Myocyte (in vitro differentiated cells): ENCODE measurements at places on chromosomes 2 and 18. TPM values are rescaled to one million over a fixed set of nuclear protein-coding genes. Genes with fewer than 3 reads are reported as not detected.
A peak's percentile ranks its signal among the peaks of the same experiment; 100 is the strongest.

- no peak for DNase-seq
Measured at GRCh38 chr18:75639472-75639831, 211.9 kb upstream of the SMIM21 start.

- DNase-seq = no peak
Measured at GRCh38 chr2:73043929-73044832, 27.3 kb downstream of the SFXN5 start.

GRCh38 chr2:129379411-129379810 lies 600.1 kb upstream of the RAB6C start:
- DNase-seq = no peak

- DNase-seq = no peak
Measured at GRCh38 chr2:64722291-64723044, 68.8 kb upstream of the SERTAD2 start.

GRCh38 chr2:226427538-226428307 lies 371.9 kb downstream of the IRS1 start:
- DNase-seq = peak; percentile 93

DNA sequence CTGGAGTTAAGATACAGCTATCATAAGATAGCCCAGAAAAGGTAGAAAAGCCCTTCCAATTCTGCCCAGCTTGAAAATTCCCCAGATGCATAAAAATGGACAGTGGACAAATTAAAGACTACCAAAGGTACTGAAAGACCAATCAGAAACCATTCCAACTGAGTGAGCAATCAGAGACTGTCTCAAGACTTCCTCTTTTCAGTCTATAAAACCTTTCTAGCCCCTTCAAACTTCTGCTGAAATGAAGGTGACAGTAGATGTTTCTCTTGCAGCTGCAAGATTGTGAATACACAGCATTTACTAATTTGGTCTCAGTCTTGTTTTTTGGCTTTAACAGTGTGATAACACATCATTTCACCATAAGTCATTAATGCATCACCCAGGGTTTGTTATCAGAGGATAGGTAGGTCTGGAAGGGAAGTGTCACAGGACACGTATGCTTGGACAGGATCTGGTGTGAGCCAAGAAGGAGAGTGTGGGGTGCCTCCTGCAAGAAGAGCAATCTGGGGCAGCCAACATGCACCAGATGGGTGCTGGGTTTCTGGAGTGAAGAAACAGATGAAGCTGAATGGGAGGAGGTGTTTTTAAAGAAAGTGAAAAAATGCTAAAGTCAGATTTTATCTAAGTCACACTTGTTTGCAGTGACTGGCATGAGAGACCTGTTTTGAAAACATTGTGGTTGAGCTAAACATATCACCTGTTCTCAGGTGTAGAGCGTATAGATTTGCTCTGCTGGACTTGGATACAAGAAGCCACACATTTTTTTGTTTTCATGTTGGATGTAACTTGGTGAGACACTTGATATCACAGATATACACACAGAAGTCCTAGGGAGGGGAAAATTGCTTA lies 75.3 kb upstream of the DDX18 start:
- DNase-seq = no peak

DNA sequence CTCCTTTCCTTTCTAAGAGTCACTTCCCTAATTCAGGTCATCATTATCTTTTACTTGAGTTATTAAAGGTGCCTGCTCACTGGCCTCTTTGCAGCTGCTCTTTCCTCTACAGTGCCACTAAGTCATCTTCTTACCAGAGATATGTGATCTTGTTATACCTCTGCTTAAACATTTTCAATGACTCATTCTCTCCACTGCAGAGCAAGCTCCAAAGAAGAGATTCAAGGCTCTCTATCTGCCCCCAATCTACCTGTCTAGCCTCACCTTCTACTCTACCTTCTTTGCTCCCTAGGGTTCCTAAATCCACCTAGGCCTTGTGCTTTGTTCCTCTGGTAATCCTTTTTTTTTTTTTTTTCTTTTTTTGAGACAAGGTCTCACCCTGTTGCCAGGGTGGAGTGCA lies 3.1 kb downstream of the ARHGEF33 start:
- peak; percentile 20 for DNase-seq

- DNase-seq = no peak
Measured at GRCh38 chr2:139885921-139886498, 1105.8 kb upstream of the NXPH2 start.

- DNase-seq = no peak
Measured at GRCh38 chr2:81196383-81196851, 891.9 kb upstream of the LRRTM1 start.

GRCh38 chr2:178491612-178492011 lies 11.4 kb downstream of the PLEKHA3 start:
- no peak for DNase-seq

GRCh38 chr2:117409443-117409842 lies 405.0 kb upstream of the DDX18 start:
- no peak for DNase-seq

GRCh38 chr2:129716781-129717559 lies 262.5 kb upstream of the RAB6C start:
- DNase-seq = no peak

GRCh38 chr2:39870871-39871270 lies 91.8 kb upstream of the THUMPD2 start:
- no peak for DNase-seq

DNA sequence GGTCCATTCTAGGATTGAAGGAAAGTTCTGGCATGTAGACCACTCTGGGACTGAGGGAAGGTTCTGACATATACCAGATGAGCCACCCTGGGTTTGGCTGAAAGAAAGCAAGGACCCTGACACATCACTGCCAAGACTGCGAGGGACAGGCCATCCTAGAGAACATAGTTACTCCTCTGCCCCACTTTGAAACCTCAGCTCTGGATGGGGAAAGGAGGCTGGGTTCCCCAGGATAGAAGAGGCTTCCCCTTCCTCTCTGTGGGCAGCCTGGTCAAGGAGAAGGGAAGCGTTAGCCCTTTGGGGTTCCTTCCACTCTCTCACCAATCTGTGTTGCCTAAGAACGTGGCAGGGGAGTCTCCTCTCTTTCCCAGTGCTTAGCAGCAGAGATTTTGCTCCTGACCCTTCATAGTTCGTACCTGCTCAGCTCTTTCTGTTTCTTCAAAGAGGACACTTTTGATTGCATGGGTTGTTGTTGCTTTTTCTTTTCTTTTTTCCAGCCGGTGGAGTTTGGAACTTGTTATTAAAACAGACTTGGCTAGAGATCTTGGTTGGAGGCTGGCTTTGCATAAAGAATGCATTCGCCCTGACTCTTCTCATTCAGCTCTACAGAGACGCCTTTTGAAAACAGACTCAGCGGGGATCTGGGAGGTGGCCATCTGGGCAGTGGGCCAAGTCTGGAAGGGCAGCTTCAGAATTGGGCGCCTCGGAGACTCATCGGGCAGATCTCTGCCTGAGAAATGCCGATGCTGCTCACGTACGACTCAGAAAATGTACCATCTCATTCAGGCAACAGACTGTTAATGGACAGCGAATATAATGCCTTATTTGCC lies 166.1 kb downstream of the CLIP4 start:
- peak; percentile 78 for DNase-seq

- no peak for DNase-seq
Measured at GRCh38 chr2:7373156-7373555, 455.9 kb downstream of the RNF144A start.

GRCh38 chr18:75554176-75554575 lies 126.7 kb upstream of the SMIM21 start:
- DNase-seq = no peak

DNA sequence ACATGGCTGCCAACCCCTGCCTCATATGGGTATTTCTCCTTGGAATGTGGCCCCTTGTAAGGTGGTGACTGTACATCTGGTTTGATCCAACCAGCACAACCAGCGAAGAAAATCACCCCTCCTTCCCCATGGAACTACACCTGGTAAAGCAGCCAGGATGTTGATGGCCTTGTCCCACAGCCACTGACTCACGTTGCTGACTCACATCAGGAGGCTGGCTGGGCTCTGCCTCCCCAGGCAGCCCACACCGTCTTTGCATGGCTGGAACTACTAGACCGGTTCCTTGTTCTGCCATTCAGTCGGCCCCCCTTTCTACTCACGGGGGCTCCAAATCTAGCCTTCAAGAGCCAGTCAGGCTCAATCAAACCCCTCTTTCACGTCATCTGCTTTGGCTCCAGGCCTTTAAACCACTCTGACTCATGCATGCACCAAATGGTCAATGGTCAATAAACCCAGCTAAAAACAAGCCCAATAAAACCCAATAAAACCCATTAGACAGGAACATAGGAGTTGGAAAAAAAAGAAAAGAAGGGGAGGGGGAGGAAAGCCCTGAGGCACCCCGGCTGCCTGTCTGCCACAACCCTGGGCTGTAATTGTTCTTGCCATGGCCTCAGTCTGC lies 114.8 kb downstream of the PLB1 start:
- peak; percentile 75 for DNase-seq

GRCh38 chr18:70160073-70160678 lies 45.3 kb downstream of the RTTN start:
- DNase-seq = no peak

DNA sequence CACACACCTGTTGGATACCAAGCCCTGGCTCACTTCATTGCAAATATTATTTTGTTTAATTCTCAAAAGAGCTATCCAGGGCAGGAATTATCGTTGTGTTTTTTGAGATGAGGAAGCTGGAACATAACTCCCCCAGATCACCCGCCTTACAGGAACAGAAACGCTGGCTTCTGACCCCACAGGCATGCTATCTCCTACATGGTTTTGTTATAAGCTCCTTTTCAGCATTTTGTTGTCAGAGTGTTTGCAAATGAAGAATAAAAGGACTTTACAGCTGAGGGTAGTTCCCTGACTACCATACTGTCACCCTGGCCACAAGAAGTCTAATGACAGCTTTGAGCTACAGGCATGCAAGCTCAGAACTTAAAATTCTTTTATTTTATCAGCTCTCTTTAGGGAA lies 62.0 kb upstream of the MRPS9 start:
- no peak for DNase-seq

GRCh38 chr2:32591669-32592463 lies 36.0 kb upstream of the TTC27 start:
- DNase-seq = no peak

DNA sequence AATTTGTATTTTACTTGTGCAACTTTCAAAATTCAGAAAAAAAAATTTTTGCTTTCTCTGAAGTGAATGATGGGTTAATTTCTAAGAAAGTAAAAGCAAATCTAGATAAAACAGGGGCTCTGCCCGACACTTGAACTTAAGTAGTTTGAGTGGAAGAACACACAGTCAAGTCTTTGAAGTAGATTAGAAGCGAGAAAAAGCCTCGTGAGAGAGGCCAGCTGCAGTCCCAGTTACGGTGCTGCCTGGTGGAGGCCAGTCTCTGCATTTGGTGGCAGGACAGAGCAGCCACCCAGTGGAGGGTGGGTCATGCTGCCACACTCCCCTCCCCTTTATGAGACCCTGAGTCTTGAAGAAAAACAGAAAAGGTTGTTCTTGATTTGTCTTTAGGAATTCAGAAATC lies 81.8 kb downstream of the INPP5D start:
- no peak for DNase-seq

DNA sequence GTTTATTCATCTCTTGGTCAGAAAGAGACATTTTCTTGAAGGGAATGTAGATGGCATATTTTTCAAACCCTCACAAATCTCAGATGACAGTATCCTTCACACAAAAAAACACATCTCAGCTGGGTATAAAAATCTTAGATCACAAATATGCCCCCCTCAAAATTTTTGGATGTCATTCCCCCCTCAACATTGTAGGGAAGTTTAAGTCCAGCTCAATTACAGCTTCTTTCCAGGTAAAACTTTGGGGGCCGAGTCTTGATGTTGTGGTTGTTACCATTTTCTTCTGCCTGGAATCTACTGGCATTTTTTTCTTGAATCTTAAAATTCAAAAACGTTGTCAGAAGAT lies 46.1 kb downstream of the HDAC4 start:
- DNase-seq = no peak

DNA sequence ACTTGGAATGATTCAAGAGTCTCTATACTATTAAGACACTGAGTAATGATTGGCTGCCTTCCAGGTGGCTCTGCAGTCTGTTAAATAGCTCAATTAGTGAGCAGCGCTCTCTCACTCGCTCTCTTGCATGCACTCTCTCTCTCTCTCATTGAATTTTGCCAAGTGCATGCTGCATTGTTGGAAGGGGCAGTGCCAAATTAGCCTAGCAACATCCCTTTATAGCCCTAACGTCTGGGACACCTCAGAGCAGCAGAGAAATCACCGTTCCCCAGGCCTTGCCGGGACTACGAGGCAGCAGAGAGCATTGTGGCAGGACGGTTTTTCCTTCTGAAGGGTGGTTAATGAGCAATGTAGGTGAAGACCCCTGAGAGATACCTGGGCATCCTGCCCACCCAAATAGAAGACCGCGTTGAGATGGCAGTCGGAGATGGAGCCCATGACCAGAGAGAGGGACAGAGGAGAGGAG lies 447.6 kb upstream of the POU3F3 start:
- DNase-seq = no peak

DNA sequence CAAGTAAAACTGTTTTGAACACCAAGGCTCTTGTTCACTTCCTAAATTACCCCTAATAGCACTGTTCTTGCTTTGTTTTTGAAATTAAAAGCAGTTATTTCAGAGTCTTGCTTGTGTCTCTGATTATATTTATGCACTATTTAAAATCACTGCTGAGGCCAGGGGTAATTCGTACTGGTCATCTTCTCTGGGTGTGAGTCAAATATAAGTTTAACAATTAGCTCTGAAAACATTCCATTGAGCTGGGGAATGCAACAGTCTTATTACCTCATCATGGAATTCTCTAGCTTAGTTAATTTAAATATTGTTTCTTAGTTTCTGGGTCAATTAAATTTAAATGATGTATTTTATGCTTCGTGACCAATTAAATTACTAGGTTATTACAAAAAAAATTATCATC lies 135.0 kb downstream of the MEIS1 start:
- no peak for DNase-seq

Gene ERICH2
- total RNA-seq = not detected in 2 replicates

Gene HOXD10
- total RNA-seq = not detected in 2 replicates

Gene OTX1
- total RNA-seq = 0.62 TPM in 1 of 2 replicates, not detected in the other

Gene GALNT13
- 1.7 and 2.2 TPM in 2 replicates for total RNA-seq

Gene IL1R2
- not detected in 2 replicates for total RNA-seq

Gene TUBB8B
- not detected in 2 replicates for total RNA-seq

Gene HOXD12
- not detected in 2 replicates for total RNA-seq

Gene CPO
- total RNA-seq = not detected in 2 replicates

Gene ABCG8
- not detected in 2 replicates for total RNA-seq

Gene MC2R
- total RNA-seq = not detected in 2 replicates

Gene ITPRIPL1
- total RNA-seq = 0.29 TPM in 1 of 2 replicates, not detected in the other

Gene TTN
- total RNA-seq = 1,034 and 1,448 TPM in 2 replicates

Gene CD28
- total RNA-seq = 0.45 and 0.57 TPM in 2 replicates

Gene KLHL30
- 59.5 and 61.3 TPM in 2 replicates for total RNA-seq

Gene SH3RF3
- total RNA-seq = 5.1 and 5.3 TPM in 2 replicates

Gene FBXO15
- total RNA-seq = 0.83 and 0.91 TPM in 2 replicates

Gene RFX8
- total RNA-seq = 7.1 and 7.6 TPM in 2 replicates

Gene RAD51AP2
- total RNA-seq = 0.37 TPM in 1 of 2 replicates, not detected in the other
